ENCODE measurements at places on chromosomes 7 and 10.

- DNase-seq = no peak
Observed at GRCh38 chr7:43481902-43482678, 100.8 kb upstream of the STK17A start.

GRCh38 chr10:3978174-3978573, 193.2 kb upstream of the KLF6 start:
- no peak for DNase-seq

GRCh38 chr10:90817128-90817889, 40.5 kb downstream of the HTR7 start:
- DNase-seq = no peak

DNA sequence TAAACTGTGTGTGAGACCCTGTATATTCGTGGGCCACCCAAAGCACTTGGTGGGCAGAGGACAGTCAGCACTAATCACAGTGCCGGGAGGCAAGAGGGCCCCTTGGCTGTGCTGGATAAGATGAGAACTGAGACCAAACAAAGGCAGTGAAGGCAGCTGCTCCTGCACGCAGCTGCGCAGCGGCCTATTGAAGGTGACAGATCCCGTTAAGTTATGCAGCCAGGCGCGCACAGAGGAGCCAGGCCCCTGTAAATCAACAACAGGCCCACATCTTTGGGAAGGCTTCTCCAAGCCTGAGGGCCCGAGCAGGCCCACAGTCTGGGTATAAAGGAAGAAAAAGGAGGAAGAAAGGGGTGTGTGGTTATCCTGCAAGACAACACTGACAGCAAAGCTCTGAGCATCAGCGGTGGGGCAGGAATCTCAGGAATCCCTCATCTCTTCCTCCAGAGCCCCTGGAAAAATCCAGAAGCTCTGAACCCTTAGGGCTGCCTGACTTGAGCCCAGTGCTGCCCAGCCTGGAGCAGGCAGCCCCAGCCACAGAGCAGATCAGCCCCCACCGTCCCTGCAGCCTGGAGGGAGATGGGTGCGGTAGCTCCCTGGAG, 154.2 kb downstream of the ARHGAP12 start:
- DNase-seq = no peak

DNA sequence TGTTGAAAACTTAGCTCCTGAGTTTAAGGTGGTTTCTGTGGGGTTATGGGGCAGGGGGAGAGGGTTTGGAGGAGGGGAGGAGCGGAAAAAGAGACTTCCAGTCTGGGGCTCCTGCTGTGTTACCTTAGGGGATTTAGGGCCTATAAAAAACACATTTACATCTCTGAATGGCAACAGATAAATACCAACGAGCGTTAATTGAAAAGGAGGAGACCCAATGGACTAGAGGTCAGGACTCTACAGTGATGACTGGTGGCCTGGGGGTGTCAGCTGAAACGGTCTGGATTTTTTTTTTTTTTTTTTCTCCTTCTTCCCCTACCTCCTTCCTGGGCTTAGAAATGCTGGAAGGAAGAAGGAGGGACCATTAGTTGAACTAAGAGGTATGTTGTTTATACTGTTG, 47.4 kb downstream of the AUTS2 start:
- no peak for DNase-seq

All from GM04504 (cell line).